ENCODE measurements at places on chromosomes 7 and 10. TPM values are rescaled to one million over a fixed set of nuclear protein-coding genes. Genes with fewer than 3 reads are reported as not detected.

GRCh38 chr7:150307904-150308303 is 15.3 kb upstream of the LRRC61 start:
- no peaks in the 10 kb centered on the region for H3K27me3 ChIP-seq
- peaks cover 44% of the 10 kb centered on the region for H3K4me1 ChIP-seq
- no peak for DNase-seq
- H3K36me3 ChIP-seq: no peaks in the 10 kb centered on the region
- H3K4me3 ChIP-seq: no peak overlapping the region
- H3K27ac ChIP-seq: no peak overlapping the region

GRCh38 chr7:120873401-120873800 is 15.5 kb upstream of the TSPAN12 start:
- H3K36me3 ChIP-seq: no peaks in the 10 kb centered on the region
- no peak overlapping the region for H3K4me3 ChIP-seq
- H3K27ac ChIP-seq: no peak overlapping the region

GRCh38 chr10:131320860-131321604 is 9.5 kb upstream of the TCERG1L start:
- DNase-seq: no peak
- H3K4me3 ChIP-seq: no peak overlapping the region
- H3K4me1 ChIP-seq: no peaks in the 10 kb centered on the region
- H3K36me3 ChIP-seq: no peaks in the 10 kb centered on the region

GRCh38 chr10:13453896-13454295 is 74.9 kb downstream of the BEND7 start:
- DNase-seq: no peak
- H3K27ac ChIP-seq: no peak overlapping the region
- H3K4me3 ChIP-seq: no peak overlapping the region
- H3K4me1 ChIP-seq: no peaks in the 10 kb centered on the region
- H3K36me3 ChIP-seq: no peaks in the 10 kb centered on the region

DNA sequence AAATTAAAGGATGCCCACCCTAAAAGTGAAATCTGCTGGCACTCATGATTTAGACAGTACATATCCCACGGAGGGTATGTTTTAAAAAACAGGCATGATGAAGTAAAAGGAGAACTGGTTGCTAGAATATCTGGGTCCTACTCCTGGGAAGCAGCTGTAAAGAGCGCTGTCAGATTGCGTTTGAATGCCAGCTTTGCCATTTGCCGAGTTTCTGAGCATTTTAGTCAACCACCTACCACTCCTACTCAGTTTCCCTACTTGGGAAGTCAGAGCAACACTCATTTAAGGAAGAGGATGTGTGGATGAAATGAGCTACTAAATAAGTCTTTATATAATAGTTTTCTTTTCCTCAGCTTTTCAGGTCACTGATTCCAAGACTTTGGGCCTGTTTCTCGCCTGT is 1.1 kb upstream of the UMAD1 start:
- no peaks in the 10 kb centered on the region for H3K36me3 ChIP-seq
- H3K4me3 ChIP-seq: peak overlapping the region; percentile 89
- H3K27me3 ChIP-seq: no peaks in the 10 kb centered on the region
- DNase-seq: peak; percentile 35
- H3K27ac ChIP-seq: peak overlapping the region; percentile 78
- H3K4me1 ChIP-seq: no peaks in the 10 kb centered on the region

DNA sequence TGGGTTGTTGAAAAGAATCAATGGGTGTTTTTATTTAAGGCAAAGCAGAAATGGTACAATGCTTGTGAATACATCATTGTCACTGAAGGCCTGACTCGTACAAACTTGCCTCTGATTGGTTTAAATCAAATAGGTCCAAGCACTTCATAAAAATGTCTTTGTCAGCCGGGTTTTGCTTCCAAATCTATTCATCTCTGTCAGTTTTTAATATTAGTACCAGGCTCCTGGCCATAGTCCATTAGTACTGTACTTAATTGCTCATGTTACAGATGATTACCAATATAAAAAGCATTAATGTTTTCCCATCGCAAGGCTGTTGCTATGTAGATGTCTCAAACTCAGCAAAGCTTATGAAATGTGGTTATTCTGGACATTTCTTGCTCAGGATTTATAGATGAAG is 171.9 kb downstream of the ARID5B start:
- H3K4me3 ChIP-seq: no peak overlapping the region
- H3K27ac ChIP-seq: no peak overlapping the region
- peaks cover 13% of the 10 kb centered on the region for H3K4me1 ChIP-seq

GRCh38 chr7:38840736-38841460 is 68.1 kb downstream of the VPS41 start:
- no peaks in the 10 kb centered on the region for H3K27me3 ChIP-seq
- no peaks in the 10 kb centered on the region for H3K4me1 ChIP-seq
- H3K4me3 ChIP-seq: no peak overlapping the region
- no peaks in the 10 kb centered on the region for H3K36me3 ChIP-seq
- no peak overlapping the region for H3K27ac ChIP-seq
- no peak for DNase-seq

DNA sequence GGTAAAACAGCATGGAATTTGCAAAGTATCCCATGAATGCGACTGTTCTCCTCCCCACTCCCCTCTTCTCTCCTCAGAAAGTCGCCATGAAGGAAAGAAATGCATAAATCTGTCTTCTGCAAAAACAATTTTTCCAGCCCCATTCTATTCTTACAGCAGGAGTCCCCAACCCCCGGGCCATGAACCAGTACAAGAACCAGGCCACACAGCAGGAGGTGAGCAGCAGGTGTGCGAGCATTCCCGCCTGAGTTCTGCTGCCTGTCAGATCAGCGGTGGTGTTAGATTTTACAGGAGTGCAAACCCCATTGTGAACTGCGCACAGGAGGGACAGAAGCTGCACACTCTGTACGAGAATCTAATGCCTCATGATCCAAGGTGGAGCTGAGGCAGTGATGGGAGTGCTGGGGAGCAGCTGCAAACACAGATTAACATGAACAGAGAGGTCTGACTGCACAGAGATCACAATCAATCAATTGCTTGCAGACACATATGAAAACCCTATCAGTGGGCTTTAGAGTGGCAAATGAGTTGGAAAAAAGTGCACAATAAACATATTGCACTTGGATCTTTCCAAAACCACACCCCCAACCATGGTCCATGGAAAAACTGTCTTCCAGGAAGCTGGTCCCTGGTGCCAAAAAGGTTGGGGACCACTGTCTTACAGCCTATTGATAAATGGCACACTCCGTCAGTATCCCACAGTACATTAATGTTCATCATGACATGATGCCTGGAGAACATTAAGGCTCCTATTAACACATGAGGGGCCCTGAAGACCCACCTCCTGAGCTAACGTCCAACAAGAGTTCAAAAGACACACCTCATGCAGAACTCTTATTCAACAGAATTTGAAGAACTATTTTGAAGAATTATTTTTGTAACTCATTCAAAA is 205.0 kb downstream of the PTPRN2 start:
- peaks cover 3% of the 10 kb centered on the region for H3K27me3 ChIP-seq
- no peaks in the 10 kb centered on the region for H3K36me3 ChIP-seq
- no peak overlapping the region for H3K27ac ChIP-seq
- no peaks in the 10 kb centered on the region for H3K4me1 ChIP-seq

- peaks cover 6% of the 10 kb centered on the region for H3K4me1 ChIP-seq
- no peak for DNase-seq
- H3K36me3 ChIP-seq: no peaks in the 10 kb centered on the region
These were observed 66.0 kb downstream of the REEP3 start for GRCh38 chr10:63587191-63587590.

- H3K4me1 ChIP-seq: no peaks in the 10 kb centered on the region
- no peak overlapping the region for H3K27ac ChIP-seq
- no peak overlapping the region for H3K4me3 ChIP-seq
- DNase-seq: no peak
These were observed 43.1 kb downstream of the CCDC71L start for GRCh38 chr7:106617860-106618259.

DNA sequence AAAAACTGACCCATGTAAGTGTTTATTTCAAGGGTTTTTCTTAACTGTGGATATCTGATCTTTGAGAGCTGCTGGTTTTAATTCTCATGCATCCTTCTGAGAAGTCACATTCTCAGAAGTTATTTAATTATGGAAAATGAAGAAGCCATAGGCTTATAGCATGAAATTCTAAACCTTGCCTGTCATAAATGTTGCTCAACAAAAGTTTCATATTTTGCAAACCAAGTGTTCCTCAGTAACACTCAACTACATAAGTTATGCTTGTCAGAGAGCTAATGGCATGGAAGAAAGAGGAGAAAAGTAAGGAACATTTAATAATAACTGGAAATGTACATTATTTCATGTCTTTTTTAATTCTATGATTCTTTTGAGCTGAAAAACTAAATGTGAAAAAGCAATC is 78.6 kb upstream of the MPP7 start:
- no peaks in the 10 kb centered on the region for H3K27me3 ChIP-seq
- no peak for DNase-seq
- H3K4me3 ChIP-seq: no peak overlapping the region
- H3K27ac ChIP-seq: no peak overlapping the region
- no peaks in the 10 kb centered on the region for H3K36me3 ChIP-seq

- H3K4me1 ChIP-seq: no peaks in the 10 kb centered on the region
- H3K36me3 ChIP-seq: no peaks in the 10 kb centered on the region
- no peaks in the 10 kb centered on the region for H3K27me3 ChIP-seq
- no peak overlapping the region for H3K4me3 ChIP-seq
- no peak overlapping the region for H3K27ac ChIP-seq
These were observed 47.3 kb downstream of the ITGA8 start for GRCh38 chr10:15672469-15672868.

GRCh38 chr10:100554902-100555301 is 19.2 kb downstream of the HIF1AN start:
- no peaks in the 10 kb centered on the region for H3K4me1 ChIP-seq
- peaks cover 3% of the 10 kb centered on the region for H3K36me3 ChIP-seq
- no peak overlapping the region for H3K4me3 ChIP-seq
- no peaks in the 10 kb centered on the region for H3K27me3 ChIP-seq
- H3K27ac ChIP-seq: no peak overlapping the region

GRCh38 chr10:3178042-3178441 is 5.5 kb upstream of the PITRM1 start:
- no peaks in the 10 kb centered on the region for H3K36me3 ChIP-seq
- H3K4me3 ChIP-seq: no peak overlapping the region
- no peaks in the 10 kb centered on the region for H3K4me1 ChIP-seq
- H3K27ac ChIP-seq: no peak overlapping the region
- H3K27me3 ChIP-seq: no peaks in the 10 kb centered on the region
- DNase-seq: no peak

The CYP3A5 gene
- 0.36 TPM for total RNA-seq

The BAG3 gene
- 12.5 TPM for total RNA-seq

The ZNF804B gene
- total RNA-seq: 0.04 TPM
